Activated T-helper 1 cell treated with anti-CD3 and anti-CD28 coated beads, Interleukin-12 subunit alpha, Interleukin-12 subunit beta, Interleukin-2, Interleukin-4 antibody, amounts not matched to agents 30 ng/mL and 10 ng/mL and 1 ng/mL, durations not matched to agents 14 hours and 24 hours and 36 hours (primary cell): ENCODE measurements at places on chromosomes 5 and 9. TPM values are rescaled to one million over a fixed set of nuclear protein-coding genes. Genes with fewer than 3 reads are reported as not detected.

Gene CCDC171
- total RNA-seq: 1.4 and 2.0 TPM in 2 replicates

Gene EPB41L4A
- not detected in 2 replicates for total RNA-seq

Gene BNC2
- total RNA-seq: not detected in 2 replicates

Gene TMEM215
- total RNA-seq: not detected in 2 replicates

Gene CXXC5
- total RNA-seq: 0.88 and 1.7 TPM in 2 replicates

Gene OR2V1
- total RNA-seq: not detected in 2 replicates

Gene ANKRD31
- total RNA-seq: 0.36 and 0.37 TPM in 2 replicates

Gene TRIP13
- total RNA-seq: 37.2 and 38.4 TPM in 2 replicates

Gene CWC27
- 29.1 and 33.5 TPM in 2 replicates for total RNA-seq

Gene CD14
- 0.29 and 0.62 TPM in 2 replicates for total RNA-seq
